ENCODE measurements at places on chromosomes 1 and 21.
A peak's percentile ranks its signal among the peaks of the same experiment; 100 is the strongest.

DNA sequence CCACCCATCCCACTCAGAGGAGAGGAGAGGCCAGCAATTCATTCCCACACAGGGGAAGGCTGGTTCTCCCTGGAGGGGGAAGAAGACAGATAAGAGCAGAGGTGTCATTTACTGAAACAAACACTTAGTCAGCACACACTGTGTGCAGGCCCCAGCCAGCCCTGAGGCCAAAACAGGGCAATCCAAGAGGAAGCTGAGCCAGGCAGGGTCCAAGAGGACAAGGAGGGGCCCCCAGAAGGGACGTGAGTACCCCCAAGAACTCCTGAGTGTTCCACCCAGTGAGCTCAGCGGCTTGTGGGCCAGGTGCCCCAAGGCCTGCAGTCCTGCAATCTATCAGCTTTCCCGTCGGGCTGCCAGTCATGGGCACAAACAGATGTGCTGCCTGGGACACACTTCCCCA lies 15.8 kb downstream of the ADGRB2 start:
- DNase-seq, result no peak

GRCh38 chr1:90114521-90115141 lies 119.7 kb downstream of the ZNF326 start:
- peak; percentile 48 for DNase-seq

DNA sequence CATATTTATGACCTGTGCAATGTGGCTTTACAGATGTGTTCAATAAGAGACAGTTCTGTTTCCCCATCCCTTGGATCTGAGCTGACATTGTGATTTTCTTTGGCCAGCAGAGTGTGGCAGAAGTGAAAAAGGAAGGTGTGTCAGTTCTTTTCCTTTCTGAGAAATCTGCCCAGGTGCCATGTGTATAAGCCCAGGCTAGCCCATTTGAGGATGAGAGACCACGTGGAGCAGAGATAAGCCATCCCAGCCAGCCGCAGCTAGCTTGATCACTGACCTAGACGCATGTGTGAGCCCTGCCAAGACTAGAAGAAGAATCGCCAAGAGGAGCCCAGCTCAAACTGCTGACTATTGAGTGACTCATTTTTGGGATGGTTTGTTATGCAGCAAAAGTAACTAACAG lies 127.8 kb downstream of the KCNJ6 start:
- no peak for DNase-seq

DNA sequence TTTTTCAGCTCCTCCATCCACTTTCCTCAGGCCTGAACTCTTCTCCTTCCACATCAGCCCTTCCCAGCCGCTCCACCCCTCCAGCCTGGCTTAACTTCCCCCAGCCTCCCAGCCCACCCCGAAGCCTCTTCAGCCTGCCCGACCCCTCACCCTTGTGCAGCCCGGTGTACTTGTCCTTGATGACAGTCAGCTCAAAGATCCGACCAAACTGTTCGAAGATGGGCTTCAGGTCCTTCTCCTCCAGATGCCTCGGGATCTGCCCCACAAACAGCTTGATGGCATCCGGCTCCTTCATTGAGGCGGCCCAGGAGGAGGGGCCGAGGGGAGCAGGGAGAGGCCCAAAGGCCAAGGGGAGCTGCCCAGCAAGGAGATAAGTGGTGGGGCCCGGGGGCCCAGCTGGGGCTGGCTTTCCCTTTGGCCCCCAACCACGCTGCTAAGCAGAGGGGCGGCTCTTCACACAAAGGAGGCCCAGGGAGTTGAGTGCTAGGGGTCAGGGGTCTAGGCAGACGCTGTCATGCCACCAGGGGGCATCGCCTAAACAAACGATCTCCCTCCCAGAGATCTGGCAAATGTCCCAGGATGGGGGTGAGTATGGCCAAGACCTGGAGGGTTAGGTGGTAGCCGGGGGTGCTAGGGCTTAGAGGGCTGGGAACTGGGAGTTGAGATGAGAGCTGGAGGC lies 738 bp downstream of the CELF3 start:
- DNase-seq, result no peak

DNA sequence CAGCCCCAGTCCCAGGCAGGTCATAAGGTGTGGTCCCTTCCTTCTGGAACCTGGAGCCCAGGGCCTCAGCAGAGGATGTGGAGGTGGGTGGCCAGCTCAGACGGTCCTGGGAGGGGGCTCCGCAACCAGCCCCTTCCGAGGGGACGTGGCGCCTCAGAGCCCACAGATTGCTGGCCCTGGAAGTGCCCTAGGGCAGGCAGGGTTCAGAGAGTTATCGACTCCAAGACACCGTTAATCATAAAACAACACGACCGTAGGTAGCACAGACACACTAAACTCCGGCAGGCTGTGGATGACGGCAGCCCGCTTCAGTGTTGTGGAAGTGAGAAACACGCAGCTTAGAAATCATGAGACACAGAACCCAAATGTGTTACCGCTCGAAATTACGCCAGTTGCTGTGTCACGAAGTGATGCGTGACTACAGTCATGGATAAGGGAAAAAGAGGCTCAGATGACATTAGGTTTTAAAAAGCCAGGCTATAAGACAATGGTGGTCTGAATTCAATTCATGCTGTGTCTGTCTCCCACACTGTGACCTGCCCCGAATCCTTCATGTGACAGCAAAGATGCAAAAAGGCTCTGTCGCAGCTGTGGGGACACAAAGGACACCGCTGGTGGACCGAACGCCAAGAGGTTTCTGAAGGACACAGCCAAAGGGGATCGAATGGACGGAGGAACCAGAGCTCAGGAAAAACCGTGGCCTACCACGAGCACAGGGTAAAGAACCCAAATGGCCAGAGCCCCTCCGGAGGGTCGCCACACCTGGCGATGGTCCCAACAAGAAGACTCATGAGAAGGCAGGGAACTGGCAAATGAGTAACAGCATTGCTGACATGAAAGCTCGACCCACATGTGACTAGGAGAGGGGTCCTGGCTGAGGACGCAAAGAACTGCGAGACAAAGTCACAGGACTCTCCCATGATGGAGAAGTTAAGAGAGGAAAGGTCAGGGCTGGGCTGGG lies 1.7 kb upstream of the SUMO3 start:
- no peak for DNase-seq

DNA sequence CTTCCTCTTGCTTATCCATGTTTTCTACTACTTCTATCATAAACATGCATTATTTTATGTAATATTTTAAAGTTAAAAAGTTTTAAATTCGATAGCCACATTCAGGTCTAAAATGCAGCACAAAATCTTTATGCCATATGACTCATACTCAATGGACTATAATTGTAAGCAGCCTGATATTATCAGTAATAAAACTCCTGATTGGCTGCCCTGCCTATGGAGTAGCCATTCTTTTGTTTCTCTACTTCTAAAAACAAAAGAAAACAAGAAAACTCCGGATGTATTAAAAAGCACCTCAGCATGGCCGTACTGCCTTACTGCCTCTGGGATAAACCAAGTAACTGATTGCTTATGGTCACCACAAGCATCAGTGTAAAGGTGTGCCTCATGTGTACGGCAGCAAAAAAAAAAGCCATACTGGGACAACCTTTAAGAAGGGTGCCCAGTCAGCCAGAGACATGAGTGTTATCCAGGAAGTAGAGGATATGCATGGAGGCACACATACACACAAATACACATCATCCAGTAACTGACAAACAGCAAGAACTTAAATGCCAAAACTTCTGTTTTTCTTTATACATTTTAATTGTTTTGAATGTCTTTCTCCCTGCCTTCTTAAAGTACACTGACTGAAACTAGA lies 9.2 kb downstream of the SLC35D1 start:
- DNase-seq, result no peak

Measured in fibroblast of upper back skin (primary cell).